ENCODE measurements at places on chromosomes 12 and 14. TPM values are rescaled to one million over a fixed set of nuclear protein-coding genes. Genes with fewer than 3 reads are reported as not detected.

KRT72 gene
- not detected for total RNA-seq

SLC8B1 gene
- 97.0 TPM for total RNA-seq

COX8C gene
- total RNA-seq: not detected

MYO1A gene
- total RNA-seq: 867 TPM

FOXM1 gene
- total RNA-seq: 31.4 TPM

OR11G2 gene
- total RNA-seq: not detected

DNA sequence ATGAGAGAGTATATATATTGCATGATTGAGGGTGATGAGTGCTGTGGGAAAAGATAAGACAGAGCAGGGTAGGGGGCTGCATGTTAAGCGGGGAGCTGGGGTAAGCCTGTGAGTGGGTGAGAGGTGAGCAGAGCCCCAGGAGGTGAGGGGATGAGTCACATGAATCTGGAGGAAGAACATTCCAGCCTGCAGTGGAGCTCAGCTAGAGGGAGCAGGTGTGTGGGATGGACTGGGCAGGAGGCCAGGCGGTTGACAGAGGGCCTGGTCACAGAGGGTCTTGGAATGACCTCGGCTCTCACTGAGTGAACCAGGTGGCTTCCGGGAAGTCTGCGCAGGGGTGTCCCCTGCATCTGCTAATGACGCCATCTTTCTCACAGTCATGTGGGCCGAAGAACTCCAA is 44.4 kb downstream of the GIT2 start:
- H3K4me3 ChIP-seq: no peak overlapping the region
- no peaks in the 10 kb centered on the region for H3K36me3 ChIP-seq
- H3K27ac ChIP-seq: no peak overlapping the region
- no peak for DNase-seq

DNA sequence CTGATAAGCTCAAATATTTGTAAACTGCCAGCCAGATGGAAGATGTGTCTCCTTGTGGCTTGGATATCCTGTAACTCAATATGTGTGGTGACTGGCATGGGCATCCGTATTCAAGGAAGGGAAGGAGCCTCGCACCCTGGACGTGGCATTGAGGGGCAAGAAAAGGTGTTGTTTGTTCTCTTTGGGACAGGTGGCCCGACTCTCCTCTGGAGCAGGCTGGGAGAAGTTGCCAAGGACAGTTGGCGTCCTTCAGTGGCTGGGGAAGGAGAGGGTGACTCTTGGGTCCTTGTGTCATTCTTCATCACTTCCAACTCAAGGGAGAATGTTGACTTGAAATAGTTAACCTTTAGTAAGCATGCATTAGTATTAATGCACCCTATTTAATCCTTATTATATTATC is 39.6 kb downstream of the CACNA1C start:
- H3K36me3 ChIP-seq: no peaks in the 10 kb centered on the region
- DNase-seq: no peak
- H3K4me1 ChIP-seq: no peaks in the 10 kb centered on the region
- H3K27me3 ChIP-seq: no peaks in the 10 kb centered on the region

DNA sequence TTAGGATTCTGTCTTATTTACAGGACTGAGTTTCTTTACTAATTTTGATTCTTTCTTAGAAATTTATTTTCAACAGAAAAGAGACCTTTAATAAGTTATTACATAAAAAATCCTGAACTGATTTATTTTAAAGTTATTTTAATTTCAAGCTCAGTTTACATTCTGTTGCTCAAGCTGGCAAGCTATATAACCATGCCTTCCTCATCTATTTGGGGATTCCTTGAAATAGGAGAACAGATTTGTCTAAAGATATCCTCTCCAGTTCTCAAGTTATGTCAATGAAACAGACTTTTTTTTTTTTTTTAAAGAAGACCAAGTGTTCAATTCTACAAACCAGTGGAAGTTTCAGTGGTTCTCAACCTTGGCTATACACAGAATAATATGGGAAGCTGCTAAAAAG is 103.3 kb upstream of the TRHDE start:
- H3K4me1 ChIP-seq: no peaks in the 10 kb centered on the region
- no peak overlapping the region for H3K27ac ChIP-seq
- DNase-seq: no peak
- no peaks in the 10 kb centered on the region for H3K36me3 ChIP-seq
- no peaks in the 10 kb centered on the region for H3K27me3 ChIP-seq
- H3K4me3 ChIP-seq: no peak overlapping the region

DNA sequence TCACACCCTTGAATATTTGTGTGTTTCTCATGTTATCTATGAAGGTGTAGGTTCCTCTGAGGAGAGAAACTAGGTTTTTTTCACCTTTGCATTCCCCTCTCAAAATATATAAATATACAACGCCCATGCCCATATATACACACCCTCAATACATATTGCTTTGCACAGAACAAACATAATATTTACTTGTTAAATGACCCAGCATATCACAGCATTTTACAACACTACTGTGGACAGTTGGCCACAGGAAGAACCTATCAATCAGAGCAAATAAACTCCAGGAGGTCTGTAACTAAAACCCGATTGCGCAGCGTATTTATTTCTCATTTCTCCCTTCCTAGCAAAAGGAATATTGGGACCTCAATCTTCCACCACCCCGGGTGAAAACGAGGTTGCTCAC is 196.0 kb downstream of the SLC5A8 start:
- H3K36me3 ChIP-seq: no peaks in the 10 kb centered on the region
- H3K4me1 ChIP-seq: no peaks in the 10 kb centered on the region
- no peak overlapping the region for H3K27ac ChIP-seq
- no peak for DNase-seq

- H3K27ac ChIP-seq: peak overlapping the region; percentile 96
Observed at GRCh38 chr12:112013601-112014402, 576 bp downstream of the ERP29 start.

DNA sequence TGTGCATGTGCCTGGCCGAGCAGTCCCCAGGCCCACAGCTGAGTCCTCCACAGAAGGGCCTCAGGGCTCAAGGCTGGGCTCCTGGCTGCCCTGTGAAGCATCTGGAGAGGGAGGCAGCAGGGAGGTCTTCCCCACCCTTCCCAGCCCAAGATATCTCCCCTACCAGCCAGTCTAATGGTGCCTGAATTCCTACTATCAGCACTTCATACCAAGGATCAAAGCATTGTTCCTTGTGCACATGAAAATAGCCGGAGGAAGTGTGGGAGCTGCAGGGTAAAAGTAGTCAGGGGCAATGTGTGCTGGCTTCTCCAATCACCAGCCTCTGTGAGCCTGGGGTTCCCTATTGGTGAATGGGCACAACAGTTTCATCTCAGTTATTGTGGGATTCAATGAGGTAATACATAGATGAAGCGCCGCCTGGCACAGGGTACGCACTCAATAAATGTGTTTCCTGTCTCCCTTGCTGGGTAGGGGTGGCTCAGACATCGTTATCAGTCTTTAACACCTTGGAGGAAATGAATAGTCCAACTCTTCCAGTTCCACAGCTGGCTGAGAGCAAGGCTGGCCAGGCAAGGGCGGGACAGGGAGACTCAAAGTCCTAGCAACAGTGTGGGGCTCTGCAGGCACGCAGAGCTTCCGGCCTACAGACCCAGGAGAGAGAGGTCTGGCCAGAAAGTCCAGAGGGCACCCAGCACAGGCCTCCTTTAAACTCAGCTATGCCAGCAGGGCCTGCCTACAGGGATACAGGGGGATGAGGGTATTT is 39.1 kb upstream of the PNMA1 start:
- peak overlapping the region; percentile 14 for H3K4me3 ChIP-seq
- H3K27ac ChIP-seq: peak overlapping the region; percentile 100
- peaks cover 92% of the 10 kb centered on the region for H3K4me1 ChIP-seq
- DNase-seq: peak; percentile 90
- H3K27me3 ChIP-seq: no peaks in the 10 kb centered on the region

DNA sequence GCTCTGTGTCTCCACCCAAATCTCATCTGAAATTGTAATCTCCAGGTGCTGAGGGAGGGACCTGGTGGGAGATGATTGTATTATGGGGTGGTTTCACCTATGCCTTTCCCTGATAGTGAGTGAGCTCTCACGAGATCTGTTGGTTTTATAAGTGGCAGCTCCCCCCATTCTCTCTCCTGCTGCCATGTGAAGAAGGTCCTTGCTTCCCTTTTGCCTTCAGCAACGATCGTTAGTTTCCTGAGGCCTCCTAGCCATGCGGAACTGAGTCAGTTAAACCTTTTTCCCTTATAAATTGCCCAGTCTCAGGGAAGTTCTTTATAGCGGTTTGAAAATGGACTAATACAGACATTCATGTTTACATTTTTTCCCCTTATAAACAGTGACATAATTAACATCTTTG is 36.1 kb downstream of the PELI2 start:
- H3K4me3 ChIP-seq: no peak overlapping the region
- H3K36me3 ChIP-seq: no peaks in the 10 kb centered on the region
- H3K4me1 ChIP-seq: no peaks in the 10 kb centered on the region
- H3K27me3 ChIP-seq: no peaks in the 10 kb centered on the region

DNA sequence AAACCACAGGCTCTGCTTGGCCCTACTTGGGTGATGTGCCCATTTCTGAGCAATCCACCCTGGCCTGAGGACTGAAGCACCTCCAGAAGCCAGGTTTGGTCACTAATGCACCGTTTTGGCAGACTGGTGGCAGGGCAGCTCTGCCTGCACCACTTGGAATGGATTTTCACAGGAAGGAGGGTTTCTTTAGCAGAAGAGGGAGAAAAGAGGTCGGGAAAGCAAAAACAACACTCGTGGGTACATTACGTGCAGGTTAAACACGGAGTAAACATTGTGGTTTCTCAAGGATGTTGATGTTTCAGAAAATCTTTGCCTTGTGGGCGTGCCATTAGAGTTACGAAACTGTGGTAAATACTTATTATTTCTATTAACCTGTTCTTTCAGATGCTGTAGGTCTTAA is 70.8 kb downstream of the KCNA5 start:
- no peaks in the 10 kb centered on the region for H3K36me3 ChIP-seq
- no peaks in the 10 kb centered on the region for H3K27me3 ChIP-seq
- H3K27ac ChIP-seq: peak overlapping the region; percentile 8
- no peak for DNase-seq

GRCh38 chr14:95258754-95259593 is 60.7 kb downstream of the CLMN start:
- no peaks in the 10 kb centered on the region for H3K27me3 ChIP-seq
- no peak overlapping the region for H3K27ac ChIP-seq
- H3K4me3 ChIP-seq: no peak overlapping the region
- no peaks in the 10 kb centered on the region for H3K36me3 ChIP-seq
- DNase-seq: no peak

DNA sequence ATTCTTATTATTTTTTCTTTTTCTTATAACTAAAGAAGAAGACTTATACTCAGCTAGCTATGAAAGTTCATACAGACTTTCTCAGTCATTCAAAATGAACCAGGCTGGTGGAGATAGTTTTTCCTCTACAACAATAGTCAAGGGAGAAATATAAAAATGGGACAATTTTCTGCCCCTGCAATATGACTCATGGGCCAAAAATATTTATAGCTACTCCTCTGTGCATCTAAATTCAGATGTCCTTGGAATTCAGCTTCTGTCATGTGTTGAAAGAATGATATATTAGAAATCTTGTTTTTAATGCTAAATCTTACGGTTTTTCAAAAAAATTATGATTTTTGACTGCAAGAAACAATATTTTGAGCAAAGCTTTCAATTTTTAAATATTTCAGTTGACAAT is 237.2 kb upstream of the SYT10 start:
- H3K36me3 ChIP-seq: no peaks in the 10 kb centered on the region
- no peak overlapping the region for H3K4me3 ChIP-seq
- DNase-seq: no peak
- H3K27me3 ChIP-seq: no peaks in the 10 kb centered on the region
- no peak overlapping the region for H3K27ac ChIP-seq

DNA sequence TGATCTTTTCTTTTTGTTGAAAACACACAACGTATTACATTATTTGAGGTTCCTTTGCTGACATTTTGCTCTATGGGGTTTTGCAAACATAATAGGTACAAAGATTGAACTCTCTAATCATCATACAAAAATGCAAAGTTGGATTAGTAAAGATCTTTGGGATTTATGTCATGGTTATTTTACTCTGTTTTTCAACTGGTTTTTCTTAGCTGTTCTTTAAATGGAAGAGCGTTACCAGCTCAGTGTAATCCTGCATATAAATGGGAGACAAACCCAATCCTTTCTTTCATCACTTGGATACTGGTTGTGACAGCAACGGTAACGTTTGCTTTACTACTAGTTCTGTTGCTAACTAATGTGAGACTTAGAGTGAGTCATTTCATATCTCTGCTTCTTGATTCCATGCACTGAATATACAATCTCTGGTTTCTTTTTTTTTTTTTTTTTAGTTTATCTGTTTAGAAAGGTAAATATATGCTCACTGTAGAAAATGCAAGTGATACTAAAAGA is 104.9 kb upstream of the NOVA1 start:
- no peaks in the 10 kb centered on the region for H3K4me1 ChIP-seq
- DNase-seq: no peak
- H3K27ac ChIP-seq: no peak overlapping the region
- no peaks in the 10 kb centered on the region for H3K27me3 ChIP-seq
- H3K36me3 ChIP-seq: no peaks in the 10 kb centered on the region

DNA sequence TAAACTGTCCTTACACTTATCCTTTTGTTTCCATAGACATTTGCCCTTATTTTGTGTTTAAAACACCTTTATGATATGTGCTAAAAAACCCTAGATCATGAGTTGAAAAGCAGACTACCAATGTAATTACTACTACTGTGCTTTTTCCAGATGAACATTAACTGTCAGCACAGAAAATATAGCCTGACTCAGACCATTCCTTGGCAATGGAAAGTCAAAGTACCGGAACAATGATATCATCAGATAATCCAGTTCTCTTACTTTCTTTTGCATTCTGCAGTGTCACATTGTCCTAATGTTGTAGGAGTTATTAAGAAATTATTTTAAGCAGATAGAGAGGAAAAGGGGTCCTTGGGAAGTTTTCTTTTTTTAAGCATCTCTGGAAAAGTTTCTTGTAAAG is 1189.0 kb upstream of the FLRT2 start:
- H3K4me1 ChIP-seq: no peaks in the 10 kb centered on the region
- no peak for DNase-seq
- H3K4me3 ChIP-seq: no peak overlapping the region
- H3K27me3 ChIP-seq: no peaks in the 10 kb centered on the region
- H3K27ac ChIP-seq: no peak overlapping the region

DNA sequence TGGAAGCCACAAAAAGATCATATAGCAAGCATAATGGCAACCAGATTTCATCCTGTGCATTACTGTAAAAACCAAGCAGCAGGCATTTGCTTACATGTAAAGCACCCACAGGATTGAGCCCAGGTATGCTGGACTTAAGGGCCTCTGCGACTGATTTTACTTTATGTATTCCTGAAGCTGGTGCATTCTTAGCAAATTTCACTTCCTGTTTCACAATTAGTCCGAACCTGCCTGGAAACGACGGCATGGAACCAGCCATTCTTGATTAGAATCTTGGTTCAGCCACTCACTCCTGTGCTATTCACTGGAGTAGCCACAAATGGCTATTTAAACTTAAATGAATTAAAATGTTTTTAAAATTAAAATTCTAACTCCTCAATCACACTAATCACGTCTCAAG is 239.2 kb downstream of the NUAK1 start:
- H3K36me3 ChIP-seq: no peaks in the 10 kb centered on the region
- H3K4me1 ChIP-seq: no peaks in the 10 kb centered on the region
- H3K4me3 ChIP-seq: no peak overlapping the region
- H3K27me3 ChIP-seq: no peaks in the 10 kb centered on the region
- H3K27ac ChIP-seq: no peak overlapping the region

- DNase-seq: no peak
- H3K27me3 ChIP-seq: no peaks in the 10 kb centered on the region
- no peak overlapping the region for H3K27ac ChIP-seq
- H3K4me1 ChIP-seq: no peaks in the 10 kb centered on the region
- H3K36me3 ChIP-seq: no peaks in the 10 kb centered on the region
Observed at GRCh38 chr14:91521061-91521640, 11.0 kb upstream of the PPP4R3A start.

- DNase-seq: no peak
- H3K4me3 ChIP-seq: peak overlapping the region; percentile 28
- H3K27me3 ChIP-seq: no peaks in the 10 kb centered on the region
- no peak overlapping the region for H3K27ac ChIP-seq
- H3K36me3 ChIP-seq: no peaks in the 10 kb centered on the region
- H3K4me1 ChIP-seq: peaks cover 17% of the 10 kb centered on the region
Observed at GRCh38 chr12:26830783-26831551, 2.0 kb downstream of the ITPR2 start.

Data from Peyer's patch (tissue), 4 donors.